Naive thymus-derived CD8-positive, alpha-beta T cell (primary cell): ENCODE measurements at places on chromosomes 3 and 15. TPM values are rescaled to one million over a fixed set of nuclear protein-coding genes. Genes with fewer than 3 reads are reported as not detected.

GRCh38 chr15:63244976-63245645, 32.3 kb upstream of the APH1B start:
- H3K27me3 ChIP-seq, result no peaks in the 10 kb centered on the region
- peaks cover 65% of the 10 kb centered on the region for H3K4me1 ChIP-seq
- peak overlapping the region; percentile 41 for H3K4me3 ChIP-seq
- H3K36me3 ChIP-seq, result peaks cover 49% of the 10 kb centered on the region

Gene ST8SIA2
- total RNA-seq, result not detected

DNA sequence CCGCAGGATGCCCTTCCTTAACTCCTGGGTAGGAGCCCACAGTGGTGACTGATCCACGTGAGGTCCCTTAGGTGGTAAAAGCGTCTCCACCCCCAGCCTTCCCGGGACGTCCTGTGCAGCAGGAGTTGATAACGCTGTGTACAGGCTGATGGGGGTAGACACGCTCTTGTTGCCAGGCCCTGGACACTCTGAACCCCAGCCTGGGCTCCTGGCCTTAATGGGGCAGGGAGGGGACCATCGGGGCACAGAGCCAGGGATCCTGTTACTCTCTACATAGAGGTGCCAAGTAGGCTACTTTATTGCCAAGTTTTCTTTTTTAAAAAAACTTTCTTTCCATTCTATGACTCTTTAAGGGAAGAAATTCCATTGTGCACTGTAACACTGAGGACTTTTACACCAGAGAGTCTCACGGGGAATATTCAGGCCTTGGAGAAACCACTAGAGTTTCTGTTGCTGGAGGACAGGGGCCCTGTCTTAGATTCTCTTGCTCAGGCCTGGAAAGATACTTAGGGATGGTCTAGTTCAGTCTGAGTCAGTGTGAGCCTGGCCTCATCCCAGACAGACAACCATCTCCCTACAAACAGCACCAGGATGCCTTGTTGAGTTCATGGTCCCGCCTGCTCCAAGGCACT, 104.3 kb upstream of the RNU6-1 start:
- H3K4me3 ChIP-seq, result no peak overlapping the region
- no peaks in the 10 kb centered on the region for H3K36me3 ChIP-seq
- H3K27me3 ChIP-seq, result no peaks in the 10 kb centered on the region
- DNase-seq, result no peak
- no peak overlapping the region for H3K27ac ChIP-seq

Gene GPR27
- not detected for total RNA-seq

Gene SAMD7
- total RNA-seq, result not detected

Gene OR5AC2
- not detected for total RNA-seq

GRCh38 chr3:78972617-78973301, 795.0 kb downstream of the ROBO1 start:
- H3K4me1 ChIP-seq, result no peaks in the 10 kb centered on the region
- no peak for DNase-seq
- no peak overlapping the region for H3K4me3 ChIP-seq
- H3K27ac ChIP-seq, result no peak overlapping the region
- no peaks in the 10 kb centered on the region for H3K27me3 ChIP-seq
- H3K36me3 ChIP-seq, result no peaks in the 10 kb centered on the region

Gene XRN1
- 89.7 TPM for total RNA-seq

GRCh38 chr3:123281406-123281805, 79.7 kb downstream of the SEC22A start:
- H3K36me3 ChIP-seq, result no peaks in the 10 kb centered on the region
- H3K27me3 ChIP-seq, result no peaks in the 10 kb centered on the region
- no peak overlapping the region for H3K27ac ChIP-seq
- DNase-seq, result no peak
- H3K4me3 ChIP-seq, result no peak overlapping the region
